ENCODE measurements at places on chromosomes 16 and 17.

DNA sequence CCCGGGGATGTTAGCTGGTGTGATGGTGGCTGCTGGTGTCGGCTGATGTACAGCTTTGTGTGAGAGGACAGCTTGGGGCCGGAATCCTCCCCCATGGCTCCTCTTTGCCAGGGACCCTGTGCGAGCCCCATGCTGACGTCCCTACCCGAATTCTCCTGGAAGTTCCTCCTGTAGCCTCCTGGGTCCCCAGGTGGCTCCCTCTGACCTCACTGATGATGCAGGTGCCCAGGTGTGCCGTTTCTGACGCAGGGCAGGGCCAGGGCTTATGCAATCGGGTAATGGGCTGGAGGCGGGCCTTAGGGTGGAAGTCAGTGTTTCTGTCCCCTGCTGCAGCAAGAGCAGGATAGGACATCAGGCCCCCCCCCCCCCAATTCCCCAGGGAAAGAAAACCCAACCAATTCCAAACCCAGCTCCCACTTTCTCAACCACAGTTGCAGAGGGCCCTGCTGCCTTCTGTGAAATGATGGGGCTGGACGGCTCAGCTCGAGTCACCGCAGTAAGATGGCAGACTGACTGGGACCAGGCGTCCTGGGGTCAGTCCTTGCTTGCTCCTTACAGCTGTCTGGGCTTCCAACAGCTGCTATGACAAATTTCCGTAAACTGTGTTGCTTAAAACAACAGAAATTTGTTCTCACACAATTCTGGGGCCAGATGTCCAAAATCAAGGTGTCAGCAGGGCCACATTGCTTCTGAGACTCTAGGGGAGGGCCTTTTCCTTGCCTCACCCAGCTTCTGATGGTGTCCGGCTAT lies 139.0 kb upstream of the PLCG2 start:
- no peak for DNase-seq

DNA sequence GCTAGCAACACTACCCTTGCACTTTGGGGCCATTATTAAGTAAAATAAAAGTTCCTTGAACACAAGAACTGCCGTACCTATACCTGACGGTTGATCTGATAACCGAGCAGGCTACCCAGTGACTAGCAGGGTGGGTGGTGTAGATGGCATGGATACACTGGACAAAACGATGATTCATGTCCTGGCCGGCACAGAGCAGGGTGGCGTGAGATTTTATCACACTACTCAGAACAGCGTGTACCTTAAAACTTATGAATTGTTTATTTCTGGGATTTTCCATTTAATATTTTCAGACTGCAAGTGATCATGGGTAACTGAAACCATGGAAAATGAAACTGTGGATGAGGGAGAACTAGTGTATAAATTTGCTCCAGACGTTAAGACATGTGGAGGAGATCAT lies 41.0 kb upstream of the MSI2 start:
- no peak for DNase-seq

DNA sequence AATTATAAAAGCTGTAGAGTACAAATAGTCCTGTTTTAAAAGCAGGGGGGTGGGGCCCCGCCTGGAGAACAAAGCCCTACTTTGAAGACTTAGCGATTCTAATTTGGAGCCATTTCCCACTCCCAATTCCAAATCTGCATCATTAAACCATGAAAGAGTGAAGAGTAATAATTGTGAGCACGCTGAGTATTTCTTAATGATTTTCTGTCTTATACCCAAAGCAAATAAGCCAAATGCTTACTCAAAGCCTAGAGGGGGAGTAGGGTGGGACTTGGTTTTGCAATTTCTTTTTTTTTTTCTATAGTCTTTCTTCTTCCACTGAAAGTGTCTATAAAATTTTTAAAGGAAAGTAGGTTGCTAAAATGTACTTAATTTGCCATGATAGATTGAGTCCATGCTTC lies 470.1 kb downstream of the TOX3 start:
- no peak for DNase-seq

DNA sequence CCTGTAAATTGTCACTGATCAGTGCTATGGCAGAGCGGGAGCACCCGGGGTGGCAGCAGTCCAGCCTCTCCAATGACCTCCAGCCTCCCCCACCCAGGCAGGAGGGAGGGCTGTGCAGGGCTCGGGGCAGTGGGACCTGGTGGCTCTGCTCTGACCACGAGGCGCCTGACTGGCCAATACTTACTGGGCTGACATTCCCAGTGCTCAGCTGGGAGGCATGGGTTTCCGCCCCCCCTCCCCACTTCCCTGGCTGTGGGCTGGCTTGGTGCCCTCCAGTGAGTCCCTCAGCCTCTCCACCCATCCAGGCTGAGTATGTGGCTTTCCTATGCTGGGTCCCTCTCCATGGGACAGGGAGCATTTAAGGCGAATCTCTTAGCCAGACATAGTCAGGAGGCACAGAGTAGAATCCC lies 2.7 kb downstream of the SOCS3 start:
- no peak for DNase-seq

DNA sequence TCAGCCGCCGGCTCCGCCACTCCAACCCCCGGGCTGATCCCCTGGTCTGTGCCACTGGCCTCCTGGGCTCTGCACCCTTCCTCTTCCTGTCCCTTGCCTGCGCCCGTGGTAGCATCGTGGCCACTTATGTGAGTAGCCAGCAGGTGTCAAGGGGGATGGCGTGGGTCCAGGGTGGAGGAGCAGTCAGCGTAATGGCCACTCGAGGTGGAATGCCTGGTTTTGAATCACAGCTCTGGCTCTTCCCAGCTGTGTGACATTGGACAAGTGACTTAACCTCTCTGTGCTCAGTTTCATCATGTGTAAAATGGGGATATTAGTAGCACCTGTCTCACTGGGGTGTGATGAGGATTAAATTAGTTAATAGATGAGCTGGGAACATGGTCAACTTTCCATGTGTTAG lies 2.4 kb upstream of the LAT start:
- no peak for DNase-seq

GRCh38 chr16:55503726-55504550 lies 4.9 kb upstream of the LPCAT2 start:
- DNase-seq, result no peak

DNA sequence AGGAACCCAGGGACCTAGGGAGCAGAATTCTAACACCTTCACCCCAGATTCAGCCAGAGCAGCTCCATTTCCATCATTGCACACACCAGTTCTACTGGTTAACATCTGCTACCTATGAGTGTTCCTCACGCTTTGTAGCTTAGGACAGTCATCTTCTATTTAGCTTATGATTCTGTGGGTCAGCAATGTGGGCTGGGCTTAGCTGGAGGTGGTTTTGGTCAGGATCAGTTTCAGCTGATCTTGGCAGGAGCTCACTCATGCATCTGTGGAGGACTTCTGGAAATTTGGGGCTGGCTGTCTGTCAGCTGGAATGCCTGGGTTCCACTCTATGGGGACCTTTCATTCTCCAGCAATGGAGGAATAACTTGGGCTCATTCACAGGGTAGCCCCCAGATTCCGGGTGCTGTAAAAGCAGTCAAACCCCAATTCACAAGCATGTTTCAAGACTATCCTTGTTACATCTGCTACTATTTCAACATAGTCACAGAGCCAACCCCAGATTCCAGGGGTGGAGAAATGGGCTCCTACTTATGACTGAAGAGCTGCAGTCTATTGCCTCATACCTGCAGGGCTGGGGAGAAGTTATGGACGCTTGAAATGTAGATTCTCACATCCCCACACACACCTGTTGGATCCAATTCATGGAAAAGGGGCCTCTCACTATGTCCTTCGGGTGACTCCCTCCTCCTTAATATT lies 3.4 kb upstream of the HP start:
- DNase-seq, result no peak

DNA sequence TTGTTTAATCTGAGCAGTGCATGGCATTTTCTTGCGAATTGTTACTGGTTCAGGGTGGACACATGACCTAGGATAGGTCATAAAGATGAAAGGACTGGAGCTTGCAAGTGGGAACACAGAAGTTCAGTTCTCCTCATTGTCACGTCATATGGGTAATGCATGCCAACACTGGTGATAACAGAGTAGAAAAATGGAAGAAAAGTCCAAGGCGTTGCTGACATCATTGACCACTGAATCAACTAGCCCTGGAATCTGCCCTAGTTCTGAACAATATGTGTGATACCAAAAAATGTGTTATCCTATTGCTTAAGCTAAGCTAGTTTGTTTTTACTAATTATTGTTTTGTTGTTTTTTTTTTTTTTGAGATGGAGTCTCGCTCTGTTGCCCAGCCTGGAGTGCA lies 234.2 kb upstream of the MAF start:
- no peak for DNase-seq

GRCh38 chr17:81917565-81918332 lies at the start of gene SIRT7:
Gene SIRT7 (minus strand): TSS chr17:81918176. CDS start chr17:81918131, 45 bp downstream.
- peak; percentile 59 for DNase-seq

GRCh38 chr16:27704252-27704651 lies 154.3 kb downstream of the KATNIP start:
- DNase-seq, result no peak

DNA sequence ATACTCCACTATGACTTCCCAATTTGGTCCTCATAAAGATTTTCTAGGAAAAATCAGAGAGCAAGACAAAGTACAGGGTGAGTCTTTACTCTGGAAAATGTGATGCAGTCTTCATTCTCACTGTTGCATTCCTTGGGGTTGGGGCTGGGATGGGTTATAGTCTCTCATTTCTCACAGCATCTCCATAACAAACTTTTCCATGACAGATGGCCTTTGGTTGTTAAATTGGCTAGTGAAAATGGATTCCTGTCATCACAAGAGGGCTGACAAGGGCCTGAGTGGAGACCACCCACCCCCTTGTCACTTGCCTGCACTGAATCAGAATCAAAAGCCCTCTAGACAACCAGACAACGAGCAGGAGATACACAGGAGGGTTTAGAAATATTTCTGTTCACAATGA lies 174.6 kb downstream of the AATF start:
- DNase-seq, result no peak

- DNase-seq, result no peak
Observed at GRCh38 chr17:65564793-65565192, 3.3 kb upstream of the AXIN2 start.

DNA sequence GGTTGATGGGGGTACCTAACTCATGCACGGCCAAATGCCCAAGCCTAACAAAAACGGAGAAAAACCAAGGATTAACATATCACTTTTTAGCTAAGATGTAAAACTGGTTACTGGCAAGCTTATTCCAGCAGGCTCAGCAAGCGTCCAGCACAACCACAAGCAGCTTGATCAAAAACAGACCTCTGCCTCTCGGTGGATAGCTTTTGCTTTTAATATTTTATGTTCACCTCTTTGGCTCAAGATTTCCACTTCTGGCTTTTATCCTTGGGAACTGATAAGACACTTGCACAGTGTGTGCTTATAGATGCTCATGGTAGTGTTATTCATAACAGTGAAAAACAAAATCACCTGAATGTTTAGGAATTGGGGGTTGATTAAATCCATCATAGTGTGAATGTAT lies 206.9 kb upstream of the CACNG5 start:
- no peak for DNase-seq

GRCh38 chr17:55660178-55660886 lies 62.3 kb downstream of the TMEM100 start:
- no peak for DNase-seq

GRCh38 chr17:74603037-74603635 lies 11.1 kb upstream of the CD300LD start:
- DNase-seq, result no peak

DNA sequence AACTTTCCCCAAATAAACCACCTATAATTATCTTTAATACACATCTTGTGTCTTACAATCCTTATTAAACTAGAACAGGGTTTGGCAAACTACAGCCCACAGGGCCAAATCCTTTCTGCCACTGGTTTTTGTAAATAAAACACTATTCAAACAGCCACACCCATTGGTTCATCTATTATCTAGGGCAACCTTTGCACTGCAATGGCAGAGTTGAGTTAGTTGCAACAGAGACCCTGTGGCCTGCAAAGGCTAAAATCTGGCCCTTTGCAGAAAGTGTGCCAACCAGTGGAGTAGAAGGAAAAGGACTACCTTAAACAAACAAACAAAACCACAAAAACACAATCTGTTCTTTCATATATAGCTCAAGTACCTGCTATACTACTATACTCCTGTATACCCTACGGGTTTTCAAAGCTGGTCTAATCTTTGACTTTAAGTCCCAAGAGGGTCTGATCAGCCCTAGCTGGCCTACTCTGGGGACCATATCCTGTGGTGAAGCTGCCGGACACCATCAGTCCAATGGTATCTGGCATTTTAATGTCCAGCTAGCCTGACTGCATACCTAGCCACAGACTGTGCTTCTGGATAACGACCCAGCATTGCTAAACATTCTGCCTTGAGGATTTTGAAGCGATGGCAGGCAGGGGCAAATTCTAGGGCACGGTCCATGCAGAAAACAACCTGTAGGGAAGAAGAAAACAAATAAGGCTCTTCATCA lies 23.3 kb downstream of the CNP start:
- no peak for DNase-seq

DNA sequence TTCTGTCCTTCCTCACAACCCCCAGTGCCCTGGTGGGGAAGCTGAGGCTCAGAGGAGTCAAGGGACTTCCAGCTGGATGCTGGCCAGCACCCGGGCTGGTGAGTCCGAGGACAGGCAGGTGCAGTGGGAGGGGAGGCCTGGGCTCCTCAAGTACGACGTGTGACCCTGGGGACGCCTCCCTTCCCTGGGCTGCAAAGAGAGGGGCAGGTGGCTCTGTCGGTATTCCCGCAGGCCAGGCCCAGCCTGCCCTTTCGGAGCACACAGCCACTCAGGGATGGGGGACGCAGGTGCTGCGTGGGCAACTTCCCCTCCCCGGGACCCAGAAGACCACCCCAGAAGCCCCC lies 33.1 kb upstream of the PVALEF start:
- no peak for DNase-seq

GRCh38 chr16:72001180-72001874 lies 1.1 kb upstream of the PKD1L3 start:
- no peak for DNase-seq

GRCh38 chr17:82519971-82520903 lies 705 bp downstream of the FOXK2 start:
- DNase-seq, result no peak

DNA sequence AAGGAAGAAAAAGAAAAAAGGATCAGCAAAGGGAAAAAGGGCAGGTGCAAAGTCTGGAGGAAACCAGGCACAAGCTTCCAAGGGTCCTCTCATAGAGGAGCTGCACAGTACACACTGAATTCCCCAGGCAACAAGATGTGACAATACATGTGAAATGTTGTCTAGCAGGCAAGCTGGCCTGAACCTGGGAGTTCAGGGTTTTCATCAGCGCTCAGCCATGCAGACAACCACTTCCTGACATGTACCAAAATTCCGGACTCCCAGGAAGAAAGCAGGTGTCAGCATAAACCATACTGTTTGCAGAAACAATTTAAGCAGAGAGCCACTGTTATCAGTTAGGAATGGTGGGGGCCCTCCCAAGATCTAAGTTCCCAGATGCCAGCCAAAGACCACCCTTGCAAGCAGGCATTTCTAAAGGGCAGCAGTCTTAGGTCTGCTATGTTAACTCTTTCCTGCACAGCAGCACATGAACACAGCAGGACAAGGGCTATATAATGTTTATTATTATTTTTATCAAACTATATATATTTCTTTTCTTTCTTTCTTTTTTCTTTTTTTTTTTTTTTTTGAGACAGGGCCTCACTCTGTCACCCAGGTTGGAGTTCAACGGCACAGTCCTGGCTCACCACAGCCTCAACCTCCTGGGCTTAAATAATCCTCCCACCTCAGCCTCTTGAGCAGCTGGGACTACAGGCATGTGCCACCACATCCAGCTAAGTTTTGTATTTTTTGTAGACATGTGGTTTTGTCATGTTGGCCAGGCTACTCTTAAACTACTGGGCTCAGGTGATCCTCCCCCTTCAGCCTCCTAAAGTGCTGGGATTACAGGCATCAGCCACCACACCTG lies 10.1 kb downstream of the TK2 start:
- DNase-seq, result no peak

GRCh38 chr16:24146518-24146917 lies 109.6 kb upstream of the CACNG3 start:
- no peak for DNase-seq

- no peak for DNase-seq
Observed at GRCh38 chr17:80086616-80087015, 14.8 kb upstream of the GAA start.

Data from progenitor cell of endocrine pancreas (in vitro differentiated cells).